Hair follicle dermal papilla cell (primary cell): ENCODE measurements at places on chromosomes 16 and 17. TPM values are rescaled to one million over a fixed set of nuclear protein-coding genes. Genes with fewer than 3 reads are reported as not detected.

FTSJ3 gene
- 29.5 and 44.5 TPM in 2 replicates for total RNA-seq

P2RX5 gene
- not detected in 2 replicates for total RNA-seq

PLXDC1 gene
- total RNA-seq, result 15.2 and 33.3 TPM in 2 replicates

GAS7 gene
- total RNA-seq, result 32.1 and 48.0 TPM in 2 replicates

KRT33A gene
- not detected in 2 replicates for total RNA-seq

PIRT gene
- total RNA-seq, result not detected in 2 replicates

CAPNS2 gene
- total RNA-seq, result 1.6 and 1.8 TPM in 2 replicates

LASP1 gene
- total RNA-seq, result 271 and 284 TPM in 2 replicates

SLFN14 gene
- total RNA-seq, result not detected in 2 replicates

DBNDD1 gene
- 1.1 and 1.8 TPM in 2 replicates for total RNA-seq

UBALD1 gene
- total RNA-seq, result 8.5 and 13.6 TPM in 2 replicates

TEKT5 gene
- not detected in 2 replicates for total RNA-seq

CIBAR2 gene
- not detected in 2 replicates for total RNA-seq

YWHAE gene
- 434 and 439 TPM in 2 replicates for total RNA-seq

KRTAP9-2 gene
- not detected in 2 replicates for total RNA-seq

SAMD14 gene
- 9.0 and 9.1 TPM in 2 replicates for total RNA-seq

HOXB1 gene
- total RNA-seq, result not detected in 2 replicates

OR1D5 gene
- not detected in 2 replicates for total RNA-seq

SOST gene
- 0.16 TPM in 1 of 2 replicates, not detected in the other for total RNA-seq

KRT15 gene
- 0.32 and 0.97 TPM in 2 replicates for total RNA-seq

NETO2 gene
- total RNA-seq, result 27.9 and 43.0 TPM in 2 replicates

CD300LG gene
- total RNA-seq, result not detected in 2 replicates

CHD9NB gene
- 0.65 and 1.3 TPM in 2 replicates for total RNA-seq

GNG13 gene
- not detected in 2 replicates for total RNA-seq

STAT5A gene
- 37.8 and 55.3 TPM in 2 replicates for total RNA-seq

HBQ1 gene
- total RNA-seq, result not detected in 2 replicates

CHRNE gene
- total RNA-seq, result 4.7 and 5.8 TPM in 2 replicates

SERPINF2 gene
- total RNA-seq, result under 0.01 TPM in 1 of 2 replicates, not detected in the other

OR1A1 gene
- total RNA-seq, result not detected in 2 replicates

TBX21 gene
- not detected in 2 replicates for total RNA-seq

ARL5C gene
- total RNA-seq, result not detected in 2 replicates

CD300LB gene
- total RNA-seq, result not detected in 2 replicates

TM4SF5 gene
- total RNA-seq, result not detected in 2 replicates

FNDC8 gene
- not detected in 2 replicates for total RNA-seq

PRKCB gene
- total RNA-seq, result under 0.01 TPM in 1 of 2 replicates, not detected in the other

CD300C gene
- not detected in 2 replicates for total RNA-seq

TBC1D3H gene
- not detected in 2 replicates for total RNA-seq

G6PC1 gene
- total RNA-seq, result not detected in 2 replicates

TEX14 gene
- total RNA-seq, result under 0.01 TPM in 2 replicates

DHRS7C gene
- not detected in 2 replicates for total RNA-seq

PPY gene
- not detected in 2 replicates for total RNA-seq

ABCA6 gene
- total RNA-seq, result 27.1 and 28.6 TPM in 2 replicates

VPS35 gene
- total RNA-seq, result 132 and 157 TPM in 2 replicates

DNAH9 gene
- not detected in 2 replicates for total RNA-seq

NTN1 gene
- total RNA-seq, result 4.4 and 23.5 TPM in 2 replicates

EIF3CL gene
- total RNA-seq, result 37.6 and 48.9 TPM in 2 replicates

MT3 gene
- total RNA-seq, result not detected in 2 replicates

PMFBP1 gene
- 0.61 and 1.1 TPM in 2 replicates for total RNA-seq

TK2 gene
- 54.5 and 61.7 TPM in 2 replicates for total RNA-seq

UBALD2 gene
- total RNA-seq, result 3.4 and 4.7 TPM in 2 replicates

MYH3 gene
- total RNA-seq, result 0.12 and 4.9 TPM in 2 replicates

KRTAP4-6 gene
- total RNA-seq, result not detected in 2 replicates

KRT17 gene
- 25.7 and 36.0 TPM in 2 replicates for total RNA-seq
